ENCODE measurements at places on chromosomes 12 and 14. TPM values are rescaled to one million over a fixed set of nuclear protein-coding genes. Genes with fewer than 3 reads are reported as not detected.

Gene TCL1B
- total RNA-seq, result not detected

Gene SDR9C7
- not detected for total RNA-seq

Gene IL23A
- not detected for total RNA-seq

Gene MANSC1
- 25.2 TPM for total RNA-seq

DNA sequence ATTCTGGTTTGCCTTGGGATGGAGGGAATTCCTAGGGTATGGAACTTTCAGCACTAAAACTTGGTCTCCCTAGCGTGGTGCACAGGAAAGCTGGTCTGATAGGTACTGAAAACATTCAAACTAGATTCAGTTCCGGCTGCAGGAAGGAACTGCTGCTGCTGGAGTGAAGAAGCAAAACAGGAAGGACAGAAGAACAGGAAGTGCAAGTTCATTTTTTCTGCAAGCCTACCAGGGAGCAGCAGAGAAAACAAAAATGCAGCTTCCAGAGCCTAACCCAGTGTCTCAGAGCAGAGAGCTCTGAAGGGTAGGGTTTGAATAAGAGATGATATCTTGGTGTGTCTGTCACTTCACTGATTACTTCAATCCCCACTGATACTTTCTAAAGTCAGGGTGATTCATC, 165.2 kb downstream of the VRK1 start:
- H3K36me3 ChIP-seq, result no peaks in the 10 kb centered on the region
- no peaks in the 10 kb centered on the region for H3K27me3 ChIP-seq
- H3K4me1 ChIP-seq, result no peaks in the 10 kb centered on the region
- peak overlapping the region; percentile 23 for H3K27ac ChIP-seq

- no peaks in the 10 kb centered on the region for H3K36me3 ChIP-seq
- no peaks in the 10 kb centered on the region for H3K27me3 ChIP-seq
- no peak overlapping the region for H3K4me3 ChIP-seq
Observed at GRCh38 chr12:85036733-85037132, 582 bp downstream of the LRRIQ1 start.

GRCh38 chr14:94768521-94769390, 1.2 kb downstream of the GSC start:
- DNase-seq, result peak; percentile 85
- peaks cover 24% of the 10 kb centered on the region for H3K4me1 ChIP-seq
- H3K4me3 ChIP-seq, result no peak overlapping the region
- peaks cover 75% of the 10 kb centered on the region for H3K27me3 ChIP-seq
- no peaks in the 10 kb centered on the region for H3K36me3 ChIP-seq

Data from upper lobe of left lung (tissue), 6 donors.